ENCODE measurements at places on chromosomes 2 and 18. TPM values are rescaled to one million over a fixed set of nuclear protein-coding genes. Genes with fewer than 3 reads are reported as not detected.

Gene MDH1B
- total RNA-seq = 0.40 TPM

Gene DOCK10
- total RNA-seq = 269 TPM

Gene CNDP1
- not detected for total RNA-seq

Gene ARHGAP15
- 197 TPM for total RNA-seq

Gene ASXL3
- total RNA-seq = not detected

Gene KIAA2012
- not detected for total RNA-seq

Gene MERTK
- 0.20 TPM for total RNA-seq

Gene NXPH2
- total RNA-seq = not detected

Gene TMEM163
- total RNA-seq = not detected

Gene NEURL3
- 0.27 TPM for total RNA-seq

Gene NOSTRIN
- total RNA-seq = not detected

Gene ACADL
- not detected for total RNA-seq

Gene MROH2A
- not detected for total RNA-seq

Gene MC4R
- not detected for total RNA-seq

Gene TUBA3E
- not detected for total RNA-seq

Gene CCDC85A
- not detected for total RNA-seq

Gene LINC00305
- not detected for total RNA-seq

Gene TDRD15
- total RNA-seq = not detected

Gene NEU4
- not detected for total RNA-seq

Gene ING5
- total RNA-seq = 39.9 TPM

Gene CPO
- not detected for total RNA-seq

Gene ESPNL
- total RNA-seq = not detected

Gene KCNE4
- total RNA-seq = not detected

Gene IFIH1
- total RNA-seq = 57.3 TPM

Gene GALNT3
- 9.9 TPM for total RNA-seq

Gene LHCGR
- total RNA-seq = not detected

Gene TUBB8B
- total RNA-seq = not detected

Gene RBBP8
- total RNA-seq = 66.2 TPM

Gene UGT1A8
- not detected for total RNA-seq

Gene HOXD1
- total RNA-seq = not detected

Gene GAREM1
- total RNA-seq = not detected

Gene GATA6
- not detected for total RNA-seq

Gene COLEC12
- not detected for total RNA-seq

Gene ZBTB7C
- 0.15 TPM for total RNA-seq

Gene DES
- total RNA-seq = not detected

Gene UGT1A9
- total RNA-seq = not detected

Gene HOXD4
- total RNA-seq = not detected

Gene VIT
- total RNA-seq = not detected

Gene CD302
- 0.73 TPM for total RNA-seq

Gene SERPINB3
- not detected for total RNA-seq

Gene APLF
- total RNA-seq = 3.7 TPM

Gene NCKAP5
- not detected for total RNA-seq

Gene PFN4
- total RNA-seq = not detected

Gene XPO1
- total RNA-seq = 208 TPM

Gene BCS1L
- total RNA-seq = 53.4 TPM

Gene FAM228A
- 0.23 TPM for total RNA-seq

Gene REG1A
- total RNA-seq = not detected

Gene KLHL14
- not detected for total RNA-seq

Gene TTLL4
- 31.6 TPM for total RNA-seq

Gene TLK1
- 87.1 TPM for total RNA-seq

Gene FAM161A
- total RNA-seq = 4.0 TPM

Gene LRP1B
- not detected for total RNA-seq

Gene METTL5
- total RNA-seq = 61.6 TPM

Gene TRIM43
- not detected for total RNA-seq

Gene CRYBA2
- not detected for total RNA-seq

Gene LCT
- 0.19 TPM for total RNA-seq

Gene RASGRP3
- total RNA-seq = 13.7 TPM

Gene ZNF521
- total RNA-seq = not detected

Gene ANKZF1
- total RNA-seq = 92.0 TPM

Gene TFCP2L1
- 0.02 TPM for total RNA-seq

Data from activated CD4-positive, alpha-beta T cell treated with anti-CD3 and anti-CD28 coated beads, Interleukin-2, amount 10 ng/mL, durations not matched to agents 7 days and 5 days (primary cell).